ENCODE measurements at places on chromosomes 12 and 14.

DNA sequence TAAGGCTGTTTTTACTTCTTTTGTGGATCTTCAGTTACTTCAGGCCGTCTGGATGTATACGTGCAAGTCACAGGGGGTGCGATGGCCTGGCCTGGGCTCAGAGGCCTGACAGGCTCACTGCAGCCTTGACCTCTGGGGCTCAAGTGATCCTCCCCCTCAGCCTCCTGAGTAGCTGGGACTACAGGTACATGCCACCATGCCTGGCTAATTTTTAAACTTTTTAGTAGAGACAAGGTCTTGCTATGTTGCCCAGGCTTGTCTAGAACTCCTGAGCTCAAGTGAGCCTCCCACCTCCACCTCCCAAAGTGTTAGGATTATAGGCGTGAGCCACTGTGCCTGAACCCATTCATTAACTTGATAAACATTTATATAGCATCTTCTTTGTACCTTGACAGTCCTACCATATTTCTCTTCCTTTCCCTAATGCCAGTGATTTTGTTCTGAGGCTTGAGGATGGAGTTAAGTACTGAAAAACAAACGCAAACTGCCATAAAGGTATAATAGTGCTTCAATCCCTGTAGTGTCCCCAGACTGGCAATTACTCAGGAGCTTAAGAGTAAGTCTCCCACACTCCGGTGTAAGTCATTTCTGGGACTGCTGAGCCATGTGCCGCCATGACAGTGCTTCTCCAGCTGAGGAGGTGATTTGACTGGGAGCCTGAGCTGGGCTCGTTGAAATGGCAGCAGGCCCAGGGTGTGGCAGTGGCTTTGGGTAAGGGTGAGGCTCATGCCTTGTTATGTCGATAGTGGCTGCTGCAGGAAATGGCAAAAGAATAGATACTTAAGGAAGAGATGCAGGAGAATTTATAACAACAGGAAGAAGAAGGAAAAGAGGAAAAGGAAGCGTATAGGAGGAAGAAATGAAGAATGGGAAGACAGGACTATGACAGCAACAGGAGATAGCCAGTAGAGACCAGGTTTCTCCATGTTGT is 43.7 kb upstream of the HECTD1 start:
- DNase-seq = no peak

- DNase-seq = no peak
Observed at GRCh38 chr12:29644536-29645162, 139.1 kb downstream of the TMTC1 start.

DNA sequence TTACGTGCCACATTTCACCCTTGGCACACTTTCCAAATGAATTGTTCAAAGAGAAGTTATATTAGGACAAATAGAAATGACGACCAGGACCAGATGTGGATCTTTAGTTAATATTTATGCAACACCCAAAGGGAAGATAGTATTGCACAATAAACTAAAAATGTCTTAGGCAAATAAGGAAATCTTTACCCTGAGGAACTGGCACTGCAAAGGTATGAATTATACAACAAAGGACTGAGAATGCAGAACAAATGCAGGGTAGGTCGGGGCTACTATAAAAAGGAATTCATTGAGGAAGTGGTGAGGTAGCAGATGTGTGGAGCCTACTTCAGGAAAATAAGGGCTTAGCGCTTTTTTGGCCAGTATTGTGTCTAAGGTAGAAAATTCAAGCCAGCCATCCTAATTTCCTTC is 3.9 kb upstream of the TMTC2 start:
- no peak for DNase-seq

DNA sequence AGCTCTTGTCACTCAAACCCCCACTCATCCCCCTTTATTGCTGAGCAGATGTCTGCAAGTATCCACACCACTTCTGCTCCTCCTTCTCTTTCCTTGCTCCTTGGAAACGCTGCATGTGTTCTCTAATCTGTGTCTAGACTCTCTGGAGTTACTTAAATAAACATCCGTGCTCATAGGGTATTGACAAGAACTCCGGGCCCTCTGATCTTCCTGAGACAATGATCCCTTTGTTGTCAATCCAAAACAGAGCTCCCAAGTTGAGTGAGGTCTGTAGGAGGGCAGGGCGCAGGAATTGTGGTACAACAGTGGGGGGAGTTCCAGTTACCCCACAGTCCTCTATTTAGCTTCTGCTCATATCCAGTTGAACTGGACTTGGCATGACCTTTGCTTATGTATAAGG is 489.0 kb downstream of the SNAPC1 start:
- no peak for DNase-seq

- no peak for DNase-seq
Observed at GRCh38 chr12:131950182-131950913, 606 bp downstream of the EP400 start.

DNA sequence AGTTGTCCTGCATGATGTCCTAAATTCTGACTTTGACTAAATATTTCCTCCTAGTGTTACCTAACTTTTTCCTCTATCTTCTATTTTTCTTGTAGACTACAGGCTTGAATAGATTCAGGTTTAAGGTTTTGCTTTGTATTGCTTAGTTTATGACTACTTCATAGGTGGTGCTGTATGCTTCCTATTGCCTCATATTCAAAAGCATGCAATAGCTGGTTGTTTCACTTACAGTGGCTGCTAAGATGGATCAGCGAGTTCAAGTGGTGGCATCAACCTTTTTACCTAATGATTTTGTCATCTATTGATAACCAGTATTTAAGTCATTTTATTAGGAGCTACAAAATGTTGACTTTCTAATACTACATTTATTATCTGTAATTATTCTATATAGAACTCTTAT is 36.3 kb upstream of the BICD1 start:
- no peak for DNase-seq

GRCh38 chr14:103710771-103711377 is 4.4 kb downstream of the XRCC3 start:
- peak; percentile 28 for DNase-seq

DNA sequence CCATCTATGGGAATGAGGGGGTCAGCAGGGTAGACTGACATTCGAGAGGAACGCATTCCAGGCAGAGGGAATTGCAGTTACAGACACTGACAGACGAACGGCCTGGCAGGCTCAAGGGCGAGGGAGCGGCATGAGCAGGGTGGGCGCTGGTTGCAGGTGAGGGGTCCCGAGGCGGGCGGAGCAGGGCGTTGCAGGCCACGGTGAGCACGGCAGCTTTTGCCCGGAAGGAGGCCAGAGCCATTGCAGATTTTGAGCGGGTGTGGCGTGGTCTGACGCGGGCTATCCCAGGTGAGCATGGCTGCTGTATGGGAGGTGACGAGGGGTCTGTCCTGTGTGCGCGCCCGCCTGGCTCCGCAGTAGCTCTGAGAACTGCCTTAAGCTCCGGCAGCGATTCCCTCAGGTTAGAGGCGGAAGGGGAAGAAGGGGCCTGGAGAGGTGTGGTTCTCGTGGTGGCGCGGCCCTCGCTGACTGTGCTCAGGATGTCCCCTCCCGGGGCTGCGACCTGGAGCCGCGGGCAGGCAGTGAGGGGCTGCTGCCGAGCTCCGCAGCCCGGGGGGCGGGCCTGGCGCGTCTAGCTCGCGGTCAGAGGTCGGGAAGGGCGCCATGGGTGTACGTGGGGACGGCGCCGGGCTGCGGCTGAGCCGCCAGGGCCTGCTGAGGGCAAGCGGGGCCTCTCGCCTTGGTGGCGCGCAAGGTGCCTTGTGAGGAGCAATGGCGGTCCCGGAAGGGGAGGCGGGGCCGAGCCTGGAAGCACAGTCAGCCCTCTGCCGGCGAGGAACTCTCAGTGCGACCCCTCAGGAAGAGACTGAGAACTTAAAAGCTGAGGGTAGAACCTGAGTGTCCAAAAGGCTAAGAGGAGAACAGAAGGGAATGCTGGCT is 177.1 kb downstream of the CACNA1C start:
- no peak for DNase-seq

DNA sequence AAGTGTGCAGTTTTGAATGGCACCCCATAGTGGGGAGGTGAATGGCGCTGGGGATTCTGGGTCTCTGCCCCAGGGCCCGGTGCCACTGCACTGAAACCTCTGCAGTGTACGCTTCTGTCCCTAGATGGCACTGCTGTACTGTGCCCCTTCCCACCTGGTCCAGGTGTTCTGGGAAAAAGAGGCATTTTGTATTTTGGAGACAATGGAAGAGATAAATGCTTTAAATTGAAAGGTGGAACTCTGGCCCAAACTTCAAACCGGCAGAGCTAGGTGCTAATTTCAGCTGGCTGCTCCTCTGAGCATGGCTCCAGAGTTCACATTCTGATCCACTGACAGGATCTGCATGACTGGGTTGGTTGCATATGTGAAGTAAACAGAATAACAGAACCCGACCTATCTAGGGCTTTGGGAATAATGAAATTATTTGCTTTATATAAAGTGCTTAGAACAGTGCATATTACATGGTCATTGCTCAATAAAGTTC is 52.2 kb downstream of the KRT80 start:
- peak; percentile 66 for DNase-seq

- no peak for DNase-seq
Observed at GRCh38 chr12:106254724-106255123, 6.9 kb upstream of the CKAP4 start.

DNA sequence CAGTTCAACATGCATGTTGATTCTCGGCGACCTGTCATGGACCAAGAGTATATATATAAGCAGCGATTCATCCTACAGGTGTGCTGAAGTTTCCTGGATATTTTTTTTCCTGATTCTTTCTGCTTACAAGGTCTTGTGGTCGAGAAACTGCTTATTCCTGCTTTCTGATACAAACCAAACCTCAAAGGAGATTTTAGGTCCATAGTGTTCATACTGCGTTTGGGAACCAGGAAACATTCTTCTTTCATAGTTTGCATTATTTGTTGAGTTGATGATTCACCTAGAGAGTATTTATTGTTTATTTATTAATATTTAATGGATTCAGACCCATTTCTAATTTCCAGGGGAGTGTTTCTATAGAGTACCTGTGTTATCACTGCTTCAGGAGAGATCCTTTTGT is 70.7 kb upstream of the ASPG start:
- DNase-seq = no peak
